IPS DF 6.9 (cell line): ENCODE measurements at places on chromosomes 12 and 14.

GRCh38 chr14:91477388-91477787 lies 32.7 kb downstream of the PPP4R3A start:
- no peak for DNase-seq

DNA sequence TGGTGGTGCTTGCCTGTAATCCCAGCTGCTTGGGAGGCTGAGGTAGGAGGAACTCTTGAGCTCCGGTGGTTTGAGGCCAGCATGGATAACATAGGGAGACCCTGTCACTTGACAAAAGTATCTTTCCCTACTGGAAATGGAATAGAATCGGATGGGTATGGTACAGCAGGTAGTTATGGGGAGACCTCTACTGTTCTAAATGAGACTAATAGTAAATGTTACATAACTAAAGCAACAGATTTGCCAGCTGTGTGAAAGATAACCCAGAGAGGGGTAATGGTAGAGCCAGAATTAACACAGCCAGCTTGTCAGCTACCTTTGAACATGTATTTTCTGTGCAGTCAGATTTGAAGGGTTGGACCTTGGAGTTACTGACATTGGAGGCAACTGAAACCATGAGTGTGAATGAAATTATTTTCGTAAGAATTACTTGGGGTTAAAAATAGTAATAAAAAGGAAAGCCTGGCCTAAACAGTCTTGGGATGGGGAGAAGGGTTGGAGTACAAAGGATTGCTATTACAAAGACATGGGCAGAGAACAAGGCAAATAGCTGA lies 21.7 kb upstream of the NUP107 start:
- no peak for DNase-seq

DNA sequence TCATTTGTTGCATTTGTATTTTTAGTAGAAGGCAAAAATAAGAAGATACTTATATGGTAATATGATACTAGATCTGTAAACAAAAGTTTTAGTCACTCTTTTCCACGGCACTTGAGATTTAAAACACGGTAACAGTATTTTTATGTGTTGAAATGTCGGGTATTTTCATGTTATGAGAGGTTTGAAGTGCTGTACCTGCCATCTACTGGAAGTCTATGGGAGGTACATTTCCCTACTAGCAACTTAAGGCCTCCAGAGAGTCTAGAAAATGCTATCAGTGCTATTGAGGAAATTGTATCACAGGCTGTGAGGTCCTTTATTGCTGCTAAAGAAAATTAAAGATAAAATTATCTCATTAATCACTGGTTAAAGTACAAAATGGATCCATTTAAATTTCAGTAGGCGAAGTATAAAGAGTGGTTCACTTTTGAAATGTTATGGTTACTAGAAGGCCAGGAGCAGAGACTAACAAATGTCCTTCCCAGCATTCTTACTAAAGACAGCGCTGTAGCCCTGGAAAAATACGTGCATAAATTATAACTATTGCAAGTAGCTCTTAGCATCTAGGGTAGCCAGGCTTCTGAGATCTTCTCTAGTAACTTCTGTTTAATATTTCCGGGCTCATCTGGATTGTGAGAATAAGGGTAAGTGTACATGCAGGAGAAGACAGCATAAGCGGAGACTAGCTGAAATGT lies 77.6 kb upstream of the PRKD1 start:
- peak; percentile 2 for DNase-seq

GRCh38 chr12:81718616-81719015 lies 40.5 kb downstream of the PPFIA2 start:
- DNase-seq: no peak

- DNase-seq: no peak
Measured at GRCh38 chr12:119671070-119671469, 3.1 kb downstream of the PRKAB1 start.

- no peak for DNase-seq
Measured at GRCh38 chr12:31362115-31362758, 36.3 kb upstream of the SINHCAF start.

DNA sequence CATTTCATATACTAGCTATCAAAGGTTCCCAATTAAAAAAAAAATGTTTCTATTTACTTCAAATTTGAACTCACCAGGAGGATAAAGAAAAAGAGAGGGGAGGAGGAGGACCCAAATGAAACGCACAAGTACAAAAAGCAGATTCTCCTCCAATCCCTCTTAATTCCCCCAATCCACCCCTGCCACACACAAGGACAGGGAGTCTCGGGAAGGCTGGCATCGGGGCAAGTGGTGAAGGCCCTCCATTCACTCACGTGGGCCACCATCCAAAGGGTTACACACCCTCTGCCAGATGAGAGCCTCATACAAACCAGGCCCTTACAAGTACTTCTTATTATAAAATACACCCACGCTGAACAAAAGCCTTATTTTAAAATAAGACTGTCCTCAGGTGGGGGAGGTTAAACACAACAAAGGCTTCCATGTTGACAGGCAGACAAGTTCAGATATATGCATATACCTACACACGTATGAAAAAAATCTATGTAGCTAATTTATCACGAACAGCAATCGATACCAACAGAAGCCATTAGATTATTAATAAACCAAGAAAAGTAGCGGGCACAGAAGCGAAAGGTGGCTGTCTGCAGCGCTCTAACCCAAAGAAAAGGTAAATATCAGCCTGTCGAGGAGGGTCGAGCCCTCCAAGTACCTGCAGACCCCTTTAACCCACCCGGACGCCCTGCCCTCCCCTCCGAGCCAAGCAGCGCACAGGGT lies 1.5 kb downstream of the ATP2B1 start:
- no peak for DNase-seq

DNA sequence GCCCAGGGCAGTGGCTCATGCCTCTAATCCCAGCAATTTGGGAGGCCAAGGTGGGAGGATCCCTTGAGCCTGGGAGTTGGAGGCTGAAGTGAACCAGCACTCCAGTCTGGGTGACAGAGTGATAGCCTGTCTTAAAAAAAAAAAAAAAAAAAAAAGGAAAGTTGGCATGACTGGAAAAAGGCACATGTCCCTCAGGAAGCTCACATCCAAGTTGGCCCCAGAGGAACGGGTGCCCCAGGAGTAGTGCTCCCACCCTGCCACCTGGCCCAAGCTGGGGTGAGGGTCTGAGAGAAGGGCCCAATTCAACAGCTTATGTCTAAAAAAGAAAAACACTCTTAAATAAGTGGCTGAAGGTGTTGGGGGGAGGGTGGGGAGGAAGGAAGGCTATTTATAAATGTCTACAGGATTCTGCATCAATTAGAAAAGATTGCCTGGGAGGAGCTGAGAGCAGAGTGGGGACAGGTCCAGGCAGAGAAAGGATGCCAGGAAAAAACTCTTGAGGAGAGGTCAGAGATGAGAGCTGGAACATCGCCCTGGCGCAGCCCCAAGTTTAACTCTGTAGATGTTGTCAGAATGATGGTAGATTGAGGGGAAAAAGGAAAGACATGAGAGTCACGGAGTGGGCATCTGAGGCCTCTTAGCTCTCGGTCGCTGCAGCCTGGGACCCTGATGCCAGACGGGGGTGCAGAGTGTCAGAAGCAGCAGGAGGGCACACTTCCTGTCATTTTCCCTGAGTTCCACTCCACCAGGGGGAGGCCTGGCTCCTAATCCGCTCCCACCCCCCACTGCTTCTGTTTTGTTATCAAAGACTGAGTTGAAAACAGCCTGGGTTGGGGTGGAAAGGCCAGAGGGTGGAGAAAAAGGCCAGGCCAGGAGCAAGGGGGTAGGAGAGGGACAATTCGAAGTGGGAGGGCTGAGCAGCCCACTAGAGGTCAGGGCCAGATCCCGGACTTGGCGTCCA lies 7.3 kb downstream of the SPRYD3 start:
- no peak for DNase-seq

- no peak for DNase-seq
Measured at GRCh38 chr14:91396959-91397815, 20.4 kb downstream of the CCDC88C start.

- DNase-seq: no peak
Measured at GRCh38 chr12:114580306-114580705, 103.7 kb downstream of the TBX3 start.

- no peak for DNase-seq
Measured at GRCh38 chr12:101297661-101298060, 17.8 kb downstream of the UTP20 start.

DNA sequence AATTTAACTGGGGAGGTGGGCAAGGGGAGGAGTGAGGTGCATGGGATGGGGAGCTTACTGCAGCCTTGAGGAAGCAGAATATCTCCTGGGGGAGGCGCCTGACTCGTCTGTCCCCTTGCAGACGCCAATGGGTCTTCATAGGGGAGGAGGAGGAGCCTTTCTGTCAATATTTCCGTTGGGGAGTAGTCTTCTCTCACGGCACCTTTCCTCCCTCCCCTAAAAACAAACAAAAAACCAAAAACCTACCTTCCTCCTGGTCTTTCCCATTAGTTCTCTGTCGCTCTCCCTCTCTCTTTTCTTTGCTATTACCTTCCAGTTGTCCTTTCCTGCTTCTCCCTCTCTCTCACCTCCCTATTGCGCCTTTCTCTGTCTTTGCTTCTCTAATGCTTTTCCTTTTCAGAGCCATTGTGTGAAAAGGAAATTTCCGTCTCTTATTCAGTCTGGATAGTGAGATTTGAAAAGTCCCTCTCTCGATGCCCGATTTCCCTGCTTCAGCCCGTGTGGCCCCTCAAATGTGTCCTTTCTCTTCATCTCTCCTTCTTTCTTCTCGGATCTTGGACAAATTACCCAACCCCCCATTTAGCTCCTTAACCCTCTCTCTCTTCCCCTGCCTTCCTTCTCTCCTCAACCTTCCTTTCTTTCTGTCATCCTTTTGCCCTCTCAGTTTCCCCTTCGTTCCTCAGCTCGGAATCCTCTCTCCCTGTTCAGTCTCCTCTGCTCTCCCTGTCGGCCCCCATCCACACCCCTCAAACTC lies 5.9 kb downstream of the GPR84 start:
- DNase-seq: no peak

GRCh38 chr14:96961895-96962294 lies 164.7 kb downstream of the VRK1 start:
- DNase-seq: no peak

- no peak for DNase-seq
Measured at GRCh38 chr14:51917193-51917592, 56.8 kb downstream of the GNG2 start.

- no peak for DNase-seq
Measured at GRCh38 chr12:56953314-56953713, 4.1 kb downstream of the RDH16 start.

DNA sequence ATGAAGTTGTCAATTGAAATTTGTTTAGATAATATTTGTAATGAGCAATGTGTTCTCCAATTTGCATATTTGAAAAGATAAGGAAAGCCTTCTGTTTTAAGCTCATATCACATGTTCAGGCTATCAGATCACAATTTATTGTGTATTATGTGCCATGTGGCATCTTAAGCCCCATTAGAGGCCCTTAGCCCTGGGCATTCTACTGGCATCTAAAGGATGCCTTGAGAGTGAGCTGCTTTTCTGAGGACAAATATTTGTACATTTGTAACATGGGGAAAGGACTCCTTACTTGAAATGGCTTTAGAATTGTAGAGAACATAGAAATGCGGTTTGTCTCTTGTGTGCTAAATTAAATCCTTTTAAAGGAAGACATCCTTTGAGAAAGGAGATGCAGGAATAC lies 62.2 kb downstream of the RMST start:
- no peak for DNase-seq

- DNase-seq: no peak
Measured at GRCh38 chr14:91373591-91374254, 43.9 kb downstream of the CCDC88C start.

GRCh38 chr12:29640589-29641345 lies 143.0 kb downstream of the TMTC1 start:
- DNase-seq: no peak

DNA sequence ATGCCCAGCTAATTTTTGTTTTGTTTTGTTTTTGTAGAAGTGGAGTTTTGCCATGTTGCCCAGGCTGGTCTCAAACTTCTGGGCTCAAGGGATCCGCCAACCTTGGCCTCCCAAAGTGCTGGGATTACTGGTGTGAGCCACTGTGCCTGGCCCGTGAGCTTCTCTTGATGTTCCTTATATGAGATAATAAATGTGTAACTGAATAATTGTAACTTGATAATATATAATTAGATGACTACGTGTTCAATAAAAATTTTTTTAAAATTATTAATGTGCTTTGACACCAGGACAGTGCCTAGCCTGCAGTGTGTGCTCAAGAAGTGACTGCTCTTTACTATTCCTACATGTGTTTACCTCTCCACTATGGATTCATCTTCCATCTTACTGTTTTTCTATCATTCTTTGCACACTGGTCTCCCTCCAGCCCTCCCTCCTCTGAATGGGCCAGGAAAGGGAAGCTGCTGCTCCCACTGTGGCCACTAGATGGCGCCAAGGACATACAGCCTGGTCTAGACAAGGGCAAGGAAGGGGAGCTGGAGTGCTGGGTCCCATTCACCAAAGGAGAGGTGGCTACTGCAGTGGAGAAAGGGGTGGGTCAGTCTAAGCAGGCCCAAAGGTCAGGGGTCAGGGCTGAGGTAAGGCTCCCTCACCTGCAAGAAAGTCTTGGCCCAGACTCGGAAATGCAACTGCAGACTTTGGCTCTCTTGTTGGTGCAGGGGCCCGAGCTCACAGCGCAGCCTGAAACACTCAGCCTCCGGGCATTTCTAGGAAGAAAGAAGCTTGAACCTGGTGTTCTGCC lies 14.7 kb upstream of the ZNF385A start:
- DNase-seq: no peak

DNA sequence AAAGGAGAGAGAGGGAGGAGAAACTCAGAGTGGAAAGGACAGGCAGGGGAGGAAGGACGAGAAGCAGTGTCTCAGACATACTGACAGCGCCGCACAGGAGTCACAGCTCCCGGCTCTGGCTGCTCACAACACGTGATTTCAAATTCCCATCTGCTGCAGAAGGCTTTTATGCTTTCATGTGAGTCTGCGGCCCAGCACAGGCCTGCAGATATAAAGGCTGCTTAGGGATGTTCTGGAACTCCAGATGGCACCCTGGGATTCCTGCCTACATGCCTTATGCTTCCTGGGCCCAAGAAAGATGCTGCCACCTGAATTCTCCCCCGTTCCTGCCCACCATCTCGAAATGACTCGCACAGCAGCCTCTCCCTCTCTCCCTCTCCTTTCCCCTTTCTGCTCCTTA lies 89.6 kb downstream of the NUAK1 start:
- DNase-seq: no peak

DNA sequence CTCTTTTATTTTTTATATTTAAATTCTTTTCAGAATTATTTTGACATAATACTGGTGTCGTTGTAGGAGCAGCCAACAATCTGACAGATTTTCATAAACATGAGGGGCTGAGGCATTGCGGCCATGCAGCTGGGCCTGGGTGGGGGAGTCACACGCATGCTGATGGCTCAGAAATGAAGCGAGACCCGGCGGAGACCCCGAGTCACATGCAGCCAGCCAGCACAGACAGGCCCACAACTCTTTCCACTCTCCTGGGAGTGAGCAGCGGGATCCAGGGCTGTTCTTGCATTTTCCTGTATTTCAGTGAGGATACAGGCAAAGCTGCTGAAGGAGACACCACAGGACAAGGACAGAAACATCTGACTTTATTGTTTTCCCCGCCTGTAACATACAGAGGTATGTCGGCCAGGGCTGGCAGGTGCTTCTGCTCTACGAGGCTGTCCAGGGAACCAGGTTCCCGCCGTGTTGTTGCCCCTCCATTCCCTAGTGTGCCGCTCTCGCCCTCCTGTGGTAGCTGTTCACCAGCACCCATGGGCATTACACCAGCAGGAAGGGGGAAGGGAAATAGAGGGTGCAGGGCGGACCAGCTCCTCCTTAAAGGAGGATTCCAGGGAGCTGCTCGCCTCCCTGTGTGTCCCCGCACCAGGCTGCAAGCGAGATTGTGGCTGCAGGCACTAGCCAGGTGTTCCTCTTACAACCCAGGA lies 30.5 kb downstream of the FZD10 start:
- no peak for DNase-seq
